Bone marrow (tissue), 2 donors: ENCODE measurements at places on chromosomes 3 and 15.

DNA sequence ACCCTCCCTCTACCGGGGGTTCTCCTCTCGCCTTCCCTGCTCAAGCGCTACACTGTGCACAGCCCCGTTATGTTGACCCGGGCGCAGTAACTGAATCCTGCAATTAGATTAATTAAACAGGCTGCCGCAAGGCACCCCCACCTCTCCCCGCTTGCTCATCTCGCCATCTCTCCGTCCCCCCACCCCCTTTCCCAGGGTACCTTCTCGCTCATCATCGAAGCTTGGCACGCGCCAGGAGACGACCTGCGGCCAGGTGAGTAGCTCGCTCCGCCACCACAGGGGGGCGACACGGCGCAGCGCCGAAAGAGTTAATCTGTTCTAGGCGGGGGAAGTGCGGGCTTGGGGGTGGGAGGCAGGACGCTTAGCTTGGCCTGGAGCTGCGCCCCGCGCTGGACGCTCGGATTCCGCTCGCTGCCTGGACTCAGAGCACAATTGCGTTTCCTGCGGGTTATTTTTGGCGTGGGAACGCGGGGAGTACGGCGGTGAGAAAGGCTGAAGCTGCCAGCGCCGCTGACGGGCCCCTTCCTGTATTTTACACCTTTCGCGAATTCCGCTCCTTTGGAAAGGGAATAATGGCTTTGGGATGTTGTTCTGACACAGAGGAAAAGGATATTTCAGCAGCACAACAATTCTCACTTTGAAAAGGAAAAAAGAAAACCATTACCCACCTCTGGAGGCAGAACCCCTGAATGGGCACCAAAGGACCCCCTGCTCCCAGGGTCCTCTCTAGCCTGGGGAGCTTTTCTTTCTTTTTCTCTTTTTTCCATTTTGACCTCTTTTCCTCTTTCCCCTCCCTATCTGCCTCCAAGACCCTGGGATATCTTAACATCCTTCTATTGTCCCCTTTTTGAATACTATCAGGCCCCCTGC is 1.5 kb downstream of the DLL4 start:
- no peak for DNase-seq

GRCh38 chr3:84125760-84126159 is 833.0 kb upstream of the CADM2 start:
- no peak for DNase-seq

DNA sequence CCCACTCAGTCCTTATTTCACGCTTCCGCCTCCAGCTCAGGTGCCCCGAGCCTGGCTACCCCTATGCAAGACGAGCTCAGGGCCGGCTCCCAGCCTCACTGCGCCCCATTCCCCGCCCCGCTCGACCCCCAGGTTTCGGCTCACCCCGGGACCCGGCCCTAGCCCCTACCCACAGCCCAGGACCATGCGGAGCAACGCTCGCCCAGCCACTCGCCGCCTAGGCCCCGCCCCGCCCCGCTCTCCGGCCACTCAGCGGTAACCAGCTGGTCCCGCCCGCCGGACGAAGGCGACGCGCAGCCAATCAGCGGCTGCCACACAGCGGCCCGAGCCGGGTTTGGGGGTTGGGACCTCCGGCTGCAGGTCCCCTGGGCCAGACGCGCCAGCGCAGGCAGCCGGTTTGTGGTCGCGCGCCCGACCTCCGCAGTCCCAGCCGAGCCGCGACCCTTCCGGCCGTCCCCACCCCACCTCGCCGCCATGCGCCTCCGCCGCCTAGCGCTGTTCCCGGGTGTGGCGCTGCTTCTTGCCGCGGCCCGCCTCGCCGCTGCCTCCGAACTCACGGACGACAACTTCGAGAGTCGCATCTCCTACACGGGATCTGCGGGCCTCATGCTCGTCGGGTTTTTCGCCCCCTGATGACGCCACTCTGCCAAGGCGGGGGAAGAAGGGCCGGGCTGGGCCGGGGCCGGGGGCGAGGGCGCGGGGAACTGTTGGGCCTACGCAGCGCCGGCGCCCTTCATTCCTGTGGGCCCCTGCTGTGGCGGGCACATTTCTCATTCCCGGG is at the start of gene CATSPER2:
TSS of gene CATSPER2 (minus strand) at position 196 of the 781 bp plus-strand sequence. CDS start 783 bp downstream, outside the sequence.
- no peak for DNase-seq

DNA sequence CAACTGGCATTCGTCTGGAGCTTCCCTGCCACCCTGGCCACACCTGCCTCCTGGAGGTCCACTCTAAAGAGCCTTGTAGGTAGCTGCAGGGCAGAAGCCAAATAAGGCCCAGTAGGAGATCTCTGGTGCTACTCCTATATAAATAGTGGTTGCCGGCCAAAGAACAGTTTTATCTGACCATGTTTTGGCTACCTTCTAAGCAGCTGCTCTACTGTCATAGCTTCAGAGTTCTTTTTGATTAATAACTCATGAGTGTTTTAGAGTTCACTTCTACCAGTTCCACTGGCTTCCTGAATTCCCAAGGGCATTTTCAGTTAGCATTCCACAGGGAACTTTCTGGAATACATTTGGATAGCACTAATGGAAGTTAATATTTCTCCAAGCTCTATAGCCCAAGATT is 154.6 kb downstream of the B3GALNT1 start:
- no peak for DNase-seq

DNA sequence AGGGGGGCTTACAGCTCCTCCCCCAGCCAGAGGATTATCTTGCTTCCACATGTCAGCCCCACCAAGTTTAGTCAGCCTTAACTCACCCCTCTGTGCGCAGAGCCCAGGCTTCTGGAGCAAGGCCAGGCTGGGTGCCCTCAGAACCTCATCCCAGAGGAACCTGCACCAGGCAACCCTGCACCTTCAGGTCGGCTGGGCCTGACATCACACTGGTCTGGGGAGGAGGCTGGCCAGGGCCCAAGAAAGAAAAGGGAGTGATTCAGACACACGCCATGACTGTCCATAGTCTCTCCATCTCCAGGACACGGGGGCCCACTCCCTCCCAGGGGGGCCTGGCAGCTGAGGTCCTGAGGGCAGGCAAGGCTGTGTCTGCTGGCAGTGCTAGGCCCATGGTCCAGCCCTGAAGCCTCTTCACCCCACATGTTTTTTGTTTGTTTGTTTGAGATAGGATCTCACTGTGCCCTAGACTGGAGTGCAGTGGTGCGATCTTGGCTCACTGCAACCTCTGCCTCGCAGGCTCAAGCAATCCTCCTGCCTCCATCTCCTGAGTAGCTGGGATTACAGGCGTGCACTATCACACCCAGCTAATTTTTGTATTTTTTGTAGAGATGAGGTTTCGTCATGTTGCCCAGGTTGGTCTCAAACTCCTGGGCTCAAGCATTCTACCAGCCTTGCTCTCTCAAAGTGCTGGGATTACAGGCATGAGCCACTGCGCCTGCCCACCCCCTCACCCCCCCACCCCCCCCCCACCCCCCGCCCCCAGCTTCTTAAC is 11.1 kb downstream of the TNK2 start:
- no peak for DNase-seq

- no peak for DNase-seq
Measured at GRCh38 chr3:18609187-18609586, 184.0 kb upstream of the SATB1 start.

DNA sequence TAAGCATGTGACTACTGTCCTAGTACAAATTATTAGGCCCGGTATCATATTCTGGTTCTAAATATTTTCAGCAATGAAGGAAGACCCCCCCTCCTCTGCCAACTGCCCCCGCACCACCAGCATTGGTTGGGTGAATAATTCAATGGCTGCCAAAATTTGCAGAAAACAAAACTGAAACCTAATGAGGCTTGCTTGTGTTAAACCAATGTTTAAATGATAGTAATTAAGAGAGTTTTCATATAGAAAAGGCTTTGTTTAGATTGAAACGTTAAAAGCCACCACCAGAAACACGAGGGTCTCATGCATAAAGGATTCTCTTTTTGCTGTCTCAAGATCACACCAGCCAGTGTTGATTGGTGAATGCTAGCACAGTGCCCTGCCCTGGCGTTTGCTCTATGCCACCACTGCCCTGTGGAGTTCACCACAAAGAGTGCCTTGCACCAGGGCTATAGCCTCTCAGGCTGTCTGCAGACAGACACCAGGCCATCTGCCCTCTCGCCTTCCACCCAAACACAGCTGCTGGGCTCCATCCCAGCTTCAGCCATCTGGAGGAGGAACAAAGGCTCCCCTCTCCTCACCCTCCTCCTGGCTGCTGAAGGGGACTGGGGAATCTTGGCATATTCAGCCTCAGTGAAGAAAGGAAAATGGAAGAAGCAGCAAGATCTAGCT is 200.3 kb upstream of the PFN2 start:
- DNase-seq = no peak

GRCh38 chr3:53016236-53016635 is 29.6 kb downstream of the SFMBT1 start:
- DNase-seq = no peak

- no peak for DNase-seq
Measured at GRCh38 chr3:14647976-14648955, 3.3 kb upstream of the CCDC174 start.

GRCh38 chr3:191415566-191415965 is 45.4 kb upstream of the PYDC2 start:
- DNase-seq = no peak

DNA sequence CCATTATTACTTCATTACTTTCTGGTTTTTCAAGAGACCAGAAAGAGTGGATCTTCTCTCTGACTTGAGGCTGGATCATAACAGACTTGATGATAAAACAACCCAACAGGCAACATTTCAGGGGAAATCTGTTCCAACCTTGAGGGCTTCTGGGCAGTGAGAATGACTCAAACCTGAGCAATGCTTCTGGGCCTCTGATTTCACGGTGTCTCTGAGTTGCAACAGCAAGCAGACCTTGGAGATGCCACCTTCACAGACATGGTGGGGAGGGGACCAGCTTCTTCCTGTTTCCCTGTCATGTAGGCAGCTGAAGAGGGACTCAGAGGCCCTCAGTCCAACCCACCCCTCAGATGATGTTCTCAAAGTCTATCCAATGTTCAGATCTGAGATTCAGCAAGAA is 104.0 kb downstream of the ABHD5 start:
- DNase-seq = no peak

DNA sequence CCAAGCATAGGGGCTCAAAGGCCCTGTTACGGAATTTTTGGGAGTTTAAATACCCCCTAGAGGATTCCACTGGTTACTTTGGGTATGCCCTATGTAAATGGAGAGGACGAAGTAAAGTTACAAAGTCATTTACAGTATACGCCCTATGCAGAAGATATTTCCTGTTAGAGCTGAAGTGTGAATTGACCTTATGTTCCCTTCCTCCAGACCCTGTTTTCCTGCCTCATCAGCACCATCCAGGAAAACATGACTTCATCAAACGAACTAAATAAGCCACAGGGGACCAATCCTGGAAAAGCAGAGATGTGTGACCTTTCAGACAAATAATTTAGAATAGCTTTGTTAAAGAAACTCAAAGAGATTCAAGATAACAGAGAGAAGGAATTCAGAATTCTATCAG is 177.4 kb downstream of the SQOR start:
- no peak for DNase-seq

DNA sequence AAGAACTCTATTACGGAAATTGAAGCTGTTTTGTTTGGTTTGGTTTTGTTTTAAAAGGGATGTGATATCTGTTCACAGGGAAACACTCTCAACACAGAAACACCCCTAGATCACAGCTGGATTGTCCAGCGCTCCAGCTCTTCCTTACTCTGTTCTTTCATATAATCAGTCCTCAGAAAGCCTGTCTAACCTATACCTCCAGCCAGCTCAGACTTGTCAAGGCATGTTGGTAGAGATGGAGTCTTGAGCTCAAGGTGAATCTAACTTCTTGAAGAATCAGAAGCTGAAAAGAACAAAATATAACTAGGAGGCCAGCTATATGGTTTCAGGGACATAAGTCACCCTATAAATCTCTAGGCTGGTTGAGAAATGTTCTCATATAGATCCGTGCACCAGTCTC is 110.2 kb upstream of the EPHA3 start:
- no peak for DNase-seq

DNA sequence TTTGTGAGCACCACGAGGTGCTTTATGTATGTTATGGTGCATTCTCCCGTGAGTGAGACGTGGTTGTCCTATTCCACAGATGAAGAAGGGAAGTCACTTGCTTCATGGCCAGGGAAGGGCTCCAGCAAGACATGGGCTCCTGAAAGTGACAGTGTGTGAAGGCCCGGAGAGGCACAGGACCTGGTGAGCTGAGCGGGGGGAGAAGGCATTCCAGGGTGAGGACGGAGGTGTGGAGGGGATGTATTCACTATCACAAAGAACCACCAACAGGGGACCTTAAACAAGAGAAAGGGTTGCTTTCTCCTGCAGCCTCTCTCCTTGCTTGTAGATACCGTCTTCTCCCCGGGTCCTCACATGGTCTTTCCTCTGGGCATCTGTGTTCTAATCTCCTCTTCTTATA is 139.1 kb downstream of the FBLN2 start:
- DNase-seq = no peak

- no peak for DNase-seq
Measured at GRCh38 chr3:171936191-171936841, 93.2 kb downstream of the TMEM212 start.

DNA sequence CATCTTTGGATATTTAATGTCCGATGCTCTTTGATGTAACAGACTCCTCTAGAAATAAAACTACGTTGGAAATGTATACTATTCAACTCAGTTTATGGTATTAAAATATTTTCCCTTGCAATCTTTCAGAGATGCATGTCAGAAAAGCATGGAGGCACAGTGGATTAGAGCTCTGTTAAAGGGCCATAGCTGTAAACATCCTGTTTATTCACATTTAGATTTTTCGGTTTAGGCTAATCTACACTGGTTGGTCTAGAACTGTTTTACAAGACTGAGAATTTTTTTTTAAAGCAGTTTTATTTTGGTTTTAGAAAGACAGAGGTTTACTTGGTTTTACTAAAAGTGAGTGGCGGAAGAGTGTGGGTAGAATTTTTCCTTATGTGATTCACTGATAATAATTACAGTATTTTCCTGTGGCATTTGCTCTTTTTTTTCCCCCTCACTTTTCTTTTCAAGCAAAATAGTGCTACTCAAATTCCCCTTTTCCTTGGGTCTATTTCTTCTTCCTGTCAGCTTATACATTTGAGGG is 132.1 kb downstream of the IL1RAP start:
- no peak for DNase-seq

DNA sequence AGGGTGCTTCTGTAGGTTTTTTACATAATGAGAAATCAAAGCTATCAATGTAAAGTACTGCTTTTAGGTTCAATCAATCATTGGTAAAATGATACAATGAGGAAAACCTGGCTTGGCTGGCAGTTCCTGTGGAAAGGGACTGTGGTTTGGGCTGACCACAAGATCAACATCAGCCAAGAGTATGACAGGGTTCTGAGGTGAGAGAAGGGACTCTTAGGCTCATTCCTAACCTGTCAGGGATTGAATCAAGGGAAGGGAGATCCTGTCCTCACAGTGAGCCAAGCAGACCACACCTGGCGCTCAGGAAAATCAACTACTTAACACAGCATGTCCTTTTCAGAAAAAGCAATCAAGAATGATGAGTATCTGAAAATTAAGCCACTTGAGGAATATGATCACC is 111.1 kb downstream of the MAGI1 start:
- DNase-seq = no peak

- DNase-seq = no peak
Measured at GRCh38 chr3:196063049-196063448, 18.8 kb downstream of the TFRC start.
